Right renal cortex interstitium (tissue), 3 donors: ENCODE measurements at places on chromosomes 7 and 10. TPM values are rescaled to one million over a fixed set of nuclear protein-coding genes. Genes with fewer than 3 reads are reported as not detected.

GRCh38 chr10:112716076-112716475, 234.0 kb upstream of the TCF7L2 start:
- DNase-seq = no peak

The PDE1C gene
- 4.4 TPM for polyA plus RNA-seq

DNA sequence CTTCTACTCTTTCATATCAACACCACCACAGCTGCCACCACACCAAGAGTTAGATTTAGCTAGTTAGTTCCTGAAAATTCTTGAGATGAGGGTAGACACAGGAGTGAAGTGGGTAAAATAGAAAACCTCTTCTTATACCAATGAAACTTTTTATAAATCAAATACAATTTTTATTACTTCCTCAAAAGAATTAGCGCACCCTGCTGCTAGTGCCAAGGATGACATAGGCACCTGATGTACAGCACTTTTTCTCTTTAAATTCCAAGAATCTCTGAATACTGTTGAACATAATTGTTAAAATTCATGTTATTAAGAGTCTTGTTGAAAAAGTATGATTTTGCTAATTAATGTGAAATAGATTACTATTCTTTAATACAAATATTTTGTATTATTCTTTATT, 11.4 kb downstream of the ZWINT start:
- DNase-seq = no peak

The ZNF467 gene
- polyA plus RNA-seq = 23.0 TPM

The ESYT2 gene
- polyA plus RNA-seq = 48.0 TPM

The HOXA2 gene
- polyA plus RNA-seq = 6.7 TPM

The PRLHR gene
- polyA plus RNA-seq = not detected

DNA sequence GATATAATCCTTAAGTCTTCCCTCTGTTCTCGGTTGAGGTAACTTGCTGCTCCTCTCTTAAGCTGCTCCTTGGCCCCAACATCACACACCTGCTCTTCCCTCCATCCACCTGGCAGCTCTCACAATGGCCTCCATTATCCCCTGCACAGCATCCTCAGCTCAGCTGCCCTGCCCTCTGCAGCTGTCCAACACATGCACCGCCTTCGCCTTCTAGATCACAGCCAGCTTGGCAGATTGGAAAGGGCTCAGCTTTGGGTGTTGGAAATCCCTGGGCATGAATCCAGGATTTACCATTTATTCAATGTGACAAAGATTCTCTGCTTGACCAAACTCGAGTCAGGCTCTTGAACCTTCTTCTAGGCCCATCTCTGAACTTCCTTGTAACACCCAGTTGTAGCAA, 20.6 kb downstream of the RGR start:
- no peak for DNase-seq

DNA sequence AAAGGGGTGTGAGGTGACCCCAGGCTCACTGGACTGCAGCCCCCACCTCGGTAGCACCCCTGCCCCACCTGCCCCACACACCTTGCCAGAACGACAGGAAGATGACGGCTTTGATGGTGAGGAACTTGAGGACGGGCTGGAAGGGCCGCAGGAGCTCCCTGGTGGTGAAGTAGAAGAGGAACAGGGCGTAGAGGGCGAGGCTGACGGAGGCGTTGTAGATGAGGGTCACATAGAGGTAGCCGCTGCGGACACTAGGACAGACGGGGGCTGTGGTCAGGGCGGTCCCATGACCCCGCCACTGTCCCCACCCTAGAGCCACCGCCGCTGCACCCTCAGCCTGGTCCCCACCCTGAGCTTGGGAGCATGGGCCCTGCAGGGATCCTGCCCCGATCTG, 7.6 kb downstream of the TMEM184A start:
- DNase-seq = no peak

The ASCC1 gene
- polyA plus RNA-seq = 45.8 TPM

The OR2A42 gene
- polyA plus RNA-seq = 1.0 TPM

GRCh38 chr10:37803269-37803668, 54.1 kb downstream of the ZNF248 start:
- no peak for DNase-seq

DNA sequence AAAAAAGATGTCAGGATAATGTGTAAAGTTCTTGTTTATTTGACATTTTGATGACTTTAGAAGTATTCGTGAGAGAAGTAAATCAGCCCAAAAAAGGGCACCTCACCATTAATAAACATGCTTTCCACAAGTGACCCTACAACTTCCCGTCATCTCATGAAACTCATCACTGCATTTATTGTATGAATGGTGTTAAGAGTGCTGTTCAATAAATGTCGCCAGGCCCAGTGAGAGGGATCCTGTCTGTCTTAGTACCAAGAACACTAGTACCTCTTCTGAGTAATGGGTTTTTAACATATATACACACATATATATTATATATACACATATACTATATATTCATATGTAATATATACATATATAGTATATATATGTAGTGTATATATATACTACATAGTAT, 61.9 kb downstream of the TMEM26 start:
- no peak for DNase-seq
